ENCODE measurements at places on chromosomes 11 and 22. TPM values are rescaled to one million over a fixed set of nuclear protein-coding genes. Genes with fewer than 3 reads are reported as not detected.

Gene CBL
- 1.6 TPM for polyA plus RNA-seq

Gene SCGB1D2
- not detected for polyA plus RNA-seq

Gene THY1
- 0.92 TPM for polyA plus RNA-seq

Gene PRCP
- 55.2 TPM for polyA plus RNA-seq

Gene HTR3B
- not detected for polyA plus RNA-seq

Gene NPAS4
- not detected for polyA plus RNA-seq

Gene ACCSL
- polyA plus RNA-seq, result not detected

Gene SLN
- not detected for polyA plus RNA-seq

Gene RAB39A
- 0.14 TPM for polyA plus RNA-seq

Gene CD3E
- polyA plus RNA-seq, result 1.4 TPM

Gene MUC5AC
- not detected for polyA plus RNA-seq

Gene C11orf87
- polyA plus RNA-seq, result not detected

Gene SCUBE2
- polyA plus RNA-seq, result not detected

Gene OR2AG1
- not detected for polyA plus RNA-seq

Gene TTC9C
- 14.0 TPM for polyA plus RNA-seq

Gene TCN2
- polyA plus RNA-seq, result 13.6 TPM

Gene KDELR3
- polyA plus RNA-seq, result 3.5 TPM

Gene OR2D2
- polyA plus RNA-seq, result not detected

Gene NDUFC2
- polyA plus RNA-seq, result 783 TPM

Gene OR51F1
- polyA plus RNA-seq, result not detected

Gene PTPN5
- polyA plus RNA-seq, result not detected

Gene TRIM29
- 0.89 TPM for polyA plus RNA-seq

Gene IGLL1
- polyA plus RNA-seq, result not detected

Gene RIMBP3C
- 0.05 TPM for polyA plus RNA-seq

Gene SCN2B
- polyA plus RNA-seq, result not detected

Measured in liver (tissue), 10 donors.